CD4-positive, alpha-beta memory T cell (primary cell): ENCODE measurements at places on chromosomes 7 and 10. TPM values are rescaled to one million over a fixed set of nuclear protein-coding genes. Genes with fewer than 3 reads are reported as not detected.
A peak's percentile ranks its signal among the peaks of the same experiment; 100 is the strongest.

The CAV2 gene
- total RNA-seq, result 0.19 TPM

The SRGN gene
- total RNA-seq, result 122 TPM

The ZNF746 gene
- total RNA-seq, result 25.6 TPM

The C1QL3 gene
- total RNA-seq, result not detected

The OR2A12 gene
- not detected for total RNA-seq

The SH3PXD2A gene
- total RNA-seq, result 16.9 TPM

The PIP gene
- not detected for total RNA-seq

The SMKR1 gene
- 1.5 TPM for total RNA-seq

The ENTPD1 gene
- 1.9 TPM for total RNA-seq

The GRB10 gene
- total RNA-seq, result 7.4 TPM

The DPYSL4 gene
- 1.8 TPM for total RNA-seq

The NODAL gene
- not detected for total RNA-seq

The EGR2 gene
- total RNA-seq, result 2.2 TPM

The RNF32 gene
- 1.3 TPM for total RNA-seq

GRCh38 chr7:32502728-32503127, 7.4 kb downstream of the AVL9 start:
- DNase-seq, result no peak
- H3K27me3 ChIP-seq, result no peaks in the 10 kb centered on the region
- no peak overlapping the region for H3K27ac ChIP-seq
- H3K4me3 ChIP-seq, result no peak overlapping the region
- peaks cover 55% of the 10 kb centered on the region for H3K4me1 ChIP-seq

GRCh38 chr7:35729061-35729783, 34.3 kb upstream of the HERPUD2 start:
- no peaks in the 10 kb centered on the region for H3K36me3 ChIP-seq
- peaks cover 52% of the 10 kb centered on the region for H3K4me1 ChIP-seq
- H3K27me3 ChIP-seq, result no peaks in the 10 kb centered on the region
- H3K27ac ChIP-seq, result peak overlapping the region; percentile 8
- H3K4me3 ChIP-seq, result no peak overlapping the region

DNA sequence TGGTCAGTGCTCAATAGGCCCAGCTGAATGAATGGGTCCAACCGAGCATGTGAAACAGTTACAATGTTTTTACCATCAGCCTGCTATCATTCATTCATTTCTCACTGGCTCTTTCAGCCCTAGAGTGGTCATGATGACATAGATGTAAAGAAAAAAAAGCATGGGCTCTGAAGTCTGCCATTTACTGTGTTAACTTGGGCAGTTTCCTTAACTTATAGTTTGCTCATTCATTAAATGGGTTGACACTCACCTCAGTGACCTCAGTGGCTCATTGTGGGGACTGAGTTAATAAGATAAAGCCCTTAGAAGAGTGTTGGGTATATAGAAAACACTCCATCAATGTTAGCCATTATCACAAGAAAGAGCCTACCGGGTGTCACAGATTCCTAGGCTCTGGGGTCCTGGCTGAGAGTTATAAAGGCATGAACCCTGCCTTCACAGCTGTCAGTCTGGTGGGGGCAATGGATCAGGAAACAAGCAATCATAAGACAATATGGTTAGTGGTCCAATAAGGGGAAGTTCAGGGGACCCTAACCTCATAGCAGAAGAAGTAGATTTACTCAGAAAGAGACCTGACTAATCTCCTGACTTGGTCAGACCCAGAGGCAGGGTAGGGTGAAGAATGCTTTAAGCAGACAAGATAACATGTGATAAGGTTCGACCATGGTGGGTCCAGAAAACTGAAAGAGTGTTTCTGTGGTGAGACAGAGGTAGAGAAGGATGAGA, 29.7 kb upstream of the GPAM start:
- no peak overlapping the region for H3K27ac ChIP-seq
- no peak for DNase-seq
- peaks cover 4% of the 10 kb centered on the region for H3K27me3 ChIP-seq

GRCh38 chr10:4337563-4337962, 488.4 kb upstream of the AKR1E2 start:
- no peaks in the 10 kb centered on the region for H3K4me1 ChIP-seq
- H3K27ac ChIP-seq, result no peak overlapping the region
- no peak for DNase-seq
- H3K27me3 ChIP-seq, result no peaks in the 10 kb centered on the region
- no peak overlapping the region for H3K4me3 ChIP-seq

DNA sequence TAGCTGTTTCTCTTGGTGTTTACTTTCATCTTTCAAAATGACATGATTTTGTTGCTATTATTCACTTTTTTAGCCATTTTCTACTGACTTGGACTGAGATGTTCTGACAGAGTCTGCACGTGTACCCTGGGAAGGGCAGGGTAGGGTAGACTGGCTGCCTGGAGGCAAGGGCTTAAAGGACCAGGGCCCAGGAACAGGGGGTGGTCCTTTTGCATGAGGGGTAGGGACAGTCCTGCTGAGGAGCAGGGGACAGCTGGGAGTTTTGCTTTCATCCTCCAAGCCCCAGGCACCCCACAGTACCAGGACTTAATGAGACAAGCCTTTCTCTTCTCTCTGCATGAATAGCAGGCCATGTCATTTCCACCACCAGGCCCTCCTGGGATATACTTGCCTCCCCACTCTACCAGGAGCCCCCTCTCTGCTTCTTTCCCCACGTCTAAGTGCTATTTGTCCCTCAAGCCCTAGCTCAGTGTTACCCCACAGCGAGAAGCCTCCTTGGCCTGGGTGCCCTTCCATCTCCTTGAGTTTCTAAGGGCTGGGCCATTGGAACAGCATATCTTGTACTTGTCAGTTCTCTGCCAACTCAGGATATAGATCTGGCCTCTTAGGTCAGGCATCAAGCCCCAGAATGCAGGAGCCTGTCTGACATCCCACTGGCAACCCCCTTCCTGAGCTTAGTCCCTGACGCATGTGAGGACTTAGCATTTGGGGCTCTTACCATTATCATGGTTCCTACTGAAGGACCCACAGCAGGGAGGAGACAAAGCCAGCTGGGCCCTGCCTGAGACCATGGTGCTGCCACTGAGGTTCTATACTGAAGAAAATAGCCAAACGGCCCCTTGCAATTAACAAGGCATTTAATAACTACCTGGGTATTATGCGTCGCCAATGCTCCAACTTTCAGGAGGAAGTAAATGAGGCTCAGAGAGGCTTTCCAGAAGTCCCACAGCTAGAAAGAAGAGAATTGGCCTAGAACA, 78.4 kb upstream of the UNC5B start:
- H3K4me1 ChIP-seq, result no peaks in the 10 kb centered on the region
- H3K27ac ChIP-seq, result no peak overlapping the region
- no peaks in the 10 kb centered on the region for H3K27me3 ChIP-seq
- no peak for DNase-seq
- H3K4me3 ChIP-seq, result no peak overlapping the region

DNA sequence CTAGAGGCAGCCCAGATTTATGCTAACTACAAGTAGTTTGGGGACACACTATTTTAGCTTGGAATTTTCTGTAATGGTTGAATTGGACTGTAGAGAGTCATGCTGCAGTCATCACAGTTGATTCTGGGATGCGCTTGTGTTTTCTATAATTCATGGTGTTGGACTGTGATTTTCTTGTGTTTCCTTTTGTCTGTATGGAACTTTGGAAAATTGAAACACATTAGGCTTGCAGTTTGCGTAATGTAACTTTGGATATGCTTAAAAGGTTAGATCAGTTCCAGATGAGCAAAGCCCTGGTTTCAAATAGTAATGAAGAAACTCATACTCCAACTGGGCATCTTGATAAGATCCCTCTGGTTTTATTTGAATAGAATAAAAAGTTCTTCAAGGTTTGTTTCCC, 502.2 kb downstream of the ARL4A start:
- no peaks in the 10 kb centered on the region for H3K4me1 ChIP-seq
- no peaks in the 10 kb centered on the region for H3K36me3 ChIP-seq
- H3K4me3 ChIP-seq, result no peak overlapping the region
- no peak for DNase-seq
- no peak overlapping the region for H3K27ac ChIP-seq

- H3K4me1 ChIP-seq, result no peaks in the 10 kb centered on the region
- no peaks in the 10 kb centered on the region for H3K27me3 ChIP-seq
- H3K27ac ChIP-seq, result no peak overlapping the region
- DNase-seq, result no peak
- H3K4me3 ChIP-seq, result no peak overlapping the region
Measured at GRCh38 chr10:123564631-123565030, 101.5 kb upstream of the GPR26 start.

GRCh38 chr10:60808036-60808435, 29.8 kb downstream of the CDK1 start:
- H3K4me1 ChIP-seq, result no peaks in the 10 kb centered on the region
- no peaks in the 10 kb centered on the region for H3K36me3 ChIP-seq
- no peak overlapping the region for H3K27ac ChIP-seq
- DNase-seq, result no peak

DNA sequence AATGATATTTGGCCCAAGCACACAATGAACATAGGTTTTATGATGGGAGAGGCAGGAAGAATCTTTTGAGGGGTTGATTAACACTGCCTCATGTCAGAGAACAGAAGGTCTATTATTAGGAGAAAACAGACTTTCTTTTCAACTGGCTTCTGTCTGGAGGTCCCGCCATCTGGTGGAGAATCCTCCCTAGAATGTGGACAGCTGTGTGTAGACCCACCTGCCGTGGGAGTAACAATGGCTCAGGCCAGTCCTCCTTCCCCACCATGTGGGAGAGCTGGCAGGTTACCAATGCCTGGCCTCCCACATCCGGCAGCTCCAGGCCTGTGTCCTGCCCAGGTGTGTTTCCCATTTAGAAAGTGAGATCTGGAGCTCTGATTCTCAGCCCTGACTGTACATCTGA, 70.4 kb upstream of the AOAH start:
- H3K36me3 ChIP-seq, result no peaks in the 10 kb centered on the region
- H3K4me3 ChIP-seq, result no peak overlapping the region
- no peak overlapping the region for H3K27ac ChIP-seq

GRCh38 chr7:142863891-142864685, 9.2 kb downstream of the EPHB6 start:
- DNase-seq, result no peak
- no peaks in the 10 kb centered on the region for H3K4me1 ChIP-seq
- H3K27me3 ChIP-seq, result no peaks in the 10 kb centered on the region
- H3K4me3 ChIP-seq, result no peak overlapping the region

- no peak for DNase-seq
- no peaks in the 10 kb centered on the region for H3K27me3 ChIP-seq
- H3K27ac ChIP-seq, result no peak overlapping the region
- H3K4me1 ChIP-seq, result no peaks in the 10 kb centered on the region
- H3K4me3 ChIP-seq, result no peak overlapping the region
- no peaks in the 10 kb centered on the region for H3K36me3 ChIP-seq
Measured at GRCh38 chr7:153941061-153941460, 111.1 kb upstream of the DPP6 start.

DNA sequence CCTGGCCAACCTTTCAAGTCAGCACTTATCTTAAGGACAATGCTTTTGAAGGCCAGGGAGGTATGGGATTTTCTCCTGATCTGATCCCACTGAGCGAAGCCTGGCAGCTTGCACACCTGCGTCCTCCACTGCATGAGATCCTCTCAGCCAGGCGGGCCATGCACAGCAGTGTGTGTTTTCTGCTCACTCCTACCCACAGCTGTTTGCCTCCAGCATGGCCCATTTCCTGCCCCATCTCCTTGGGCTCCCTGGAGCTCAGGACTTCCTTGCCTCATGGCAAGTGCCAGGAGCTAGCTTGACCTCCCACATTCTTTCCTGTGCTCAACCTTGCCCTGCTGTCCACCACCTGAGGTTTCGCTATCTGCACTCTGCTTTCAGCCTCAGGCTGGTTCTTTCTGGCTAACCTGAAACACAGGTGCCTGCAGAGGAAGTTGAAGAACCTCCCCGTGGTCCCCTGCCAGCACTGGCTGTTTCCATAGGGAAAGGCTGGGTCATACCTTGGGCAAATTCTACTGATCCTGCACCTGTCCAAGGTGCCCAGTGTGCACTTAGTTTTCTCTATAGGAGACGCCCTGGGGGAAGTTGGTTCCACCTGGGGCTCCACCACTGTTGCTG, 43.9 kb upstream of the EEPD1 start:
- H3K36me3 ChIP-seq, result no peaks in the 10 kb centered on the region
- no peak overlapping the region for H3K27ac ChIP-seq
- H3K4me3 ChIP-seq, result no peak overlapping the region
- H3K4me1 ChIP-seq, result no peaks in the 10 kb centered on the region
- no peak for DNase-seq

GRCh38 chr7:90401989-90402388, 1.3 kb upstream of the CLDN12 start:
- H3K27me3 ChIP-seq, result no peaks in the 10 kb centered on the region
- H3K4me1 ChIP-seq, result peaks cover 10% of the 10 kb centered on the region
- H3K27ac ChIP-seq, result no peak overlapping the region
- no peak for DNase-seq
- H3K4me3 ChIP-seq, result no peak overlapping the region
- no peaks in the 10 kb centered on the region for H3K36me3 ChIP-seq

DNA sequence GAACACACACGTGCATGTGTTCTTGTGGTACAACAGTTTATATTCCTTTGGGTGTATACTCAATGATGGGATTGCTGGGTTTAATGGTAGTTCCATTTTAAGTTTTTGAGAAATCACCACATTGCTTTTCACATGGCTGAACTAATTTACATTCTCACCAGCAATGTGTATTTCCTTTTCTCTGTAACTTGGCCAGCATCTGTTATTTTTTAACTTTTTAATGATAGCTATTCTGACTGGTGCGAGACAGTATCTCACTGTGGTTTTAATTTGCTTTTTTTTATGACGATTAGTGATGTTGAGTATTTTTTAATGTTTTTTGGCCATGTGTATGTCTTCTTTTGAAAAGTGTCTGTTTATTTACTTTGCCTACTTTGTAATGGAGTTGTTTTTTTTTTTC, 256.6 kb downstream of the ZWINT start:
- H3K4me3 ChIP-seq, result no peak overlapping the region
- no peaks in the 10 kb centered on the region for H3K36me3 ChIP-seq
- H3K4me1 ChIP-seq, result no peaks in the 10 kb centered on the region
- no peaks in the 10 kb centered on the region for H3K27me3 ChIP-seq
- H3K27ac ChIP-seq, result no peak overlapping the region

DNA sequence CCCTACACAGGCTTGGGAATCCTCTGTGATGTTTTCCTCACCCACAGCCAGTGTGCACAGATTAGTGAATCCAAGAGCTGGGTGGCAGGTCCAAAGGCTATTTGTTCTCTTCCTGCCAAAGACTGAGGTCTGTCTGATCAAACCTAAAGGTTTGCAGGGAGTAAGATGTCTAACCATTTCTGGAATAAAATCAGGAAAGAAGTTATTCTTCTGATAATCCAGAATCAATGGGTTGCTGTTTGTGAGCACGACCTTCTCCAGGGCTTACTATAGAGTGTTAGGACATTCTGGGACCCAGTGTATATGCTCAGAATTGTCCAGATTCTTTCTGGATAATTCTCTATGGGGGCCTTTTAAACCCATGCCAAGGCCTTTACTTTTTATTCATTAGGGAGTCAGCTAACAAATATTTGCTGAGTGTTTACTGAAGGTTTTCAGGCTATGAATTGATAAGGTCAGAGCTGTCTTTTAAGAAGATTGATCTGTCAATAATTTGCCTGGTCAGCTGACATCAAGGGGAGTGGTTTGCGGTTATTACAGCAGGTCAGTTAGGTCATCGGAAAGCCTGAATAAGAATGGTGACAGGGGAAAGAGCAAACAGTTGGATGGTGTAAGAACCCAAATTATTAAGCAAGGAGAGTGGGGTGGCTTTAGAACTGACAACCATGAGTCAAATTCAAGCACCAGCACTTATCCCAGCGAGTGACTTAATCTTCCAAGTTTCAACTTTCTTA, 7.5 kb upstream of the TECTB start:
- no peak for DNase-seq
- peaks cover 5% of the 10 kb centered on the region for H3K27me3 ChIP-seq
- no peaks in the 10 kb centered on the region for H3K4me1 ChIP-seq
